ENCODE measurements at places on chromosomes 1 and 21. TPM values are rescaled to one million over a fixed set of nuclear protein-coding genes. Genes with fewer than 3 reads are reported as not detected.

FCER1A gene
- total RNA-seq: not detected

PLXNA2 gene
- total RNA-seq: 0.72 TPM

LIPI gene
- total RNA-seq: not detected

NCF2 gene
- total RNA-seq: 2.8 TPM

LSM10 gene
- 11.7 TPM for total RNA-seq

ENAH gene
- total RNA-seq: 86.9 TPM

OR2T29 gene
- total RNA-seq: not detected

OSCP1 gene
- 9.4 TPM for total RNA-seq

SPATA46 gene
- not detected for total RNA-seq

NEK7 gene
- 297 TPM for total RNA-seq

TMEM82 gene
- total RNA-seq: not detected

TFF3 gene
- total RNA-seq: not detected

TNNI3K gene
- total RNA-seq: 0.90 TPM

SDHB gene
- total RNA-seq: 143 TPM

SH3BGR gene
- 1.6 TPM for total RNA-seq

FCN3 gene
- total RNA-seq: not detected

FAM167B gene
- total RNA-seq: 0.18 TPM

RGS16 gene
- 0.28 TPM for total RNA-seq

ATAD3C gene
- total RNA-seq: not detected

C1orf21 gene
- total RNA-seq: 15.8 TPM

ZNF695 gene
- total RNA-seq: 1.1 TPM

OR2M3 gene
- not detected for total RNA-seq

CD160 gene
- not detected for total RNA-seq

SYT6 gene
- total RNA-seq: not detected

PAQR6 gene
- total RNA-seq: not detected

OR2AK2 gene
- not detected for total RNA-seq

HSD3B2 gene
- not detected for total RNA-seq

KCNAB2 gene
- total RNA-seq: 1.3 TPM

TMEM54 gene
- total RNA-seq: 25.5 TPM

RPTN gene
- not detected for total RNA-seq

NEGR1 gene
- total RNA-seq: 13.1 TPM

HSF2BP gene
- total RNA-seq: 0.90 TPM
